ENCODE measurements at places on chromosomes 5 and 9. TPM values are rescaled to one million over a fixed set of nuclear protein-coding genes. Genes with fewer than 3 reads are reported as not detected.

GRCh38 chr5:174110310-174110709 lies 64.8 kb downstream of the NSG2 start:
- H3K36me3 ChIP-seq = no peaks in the 10 kb centered on the region
- no peak overlapping the region for H3K4me3 ChIP-seq
- no peaks in the 10 kb centered on the region for H3K27me3 ChIP-seq

GRCh38 chr5:140570488-140570887 lies 5.9 kb downstream of the SLC35A4 start:
- H3K27ac ChIP-seq = no peak overlapping the region
- no peaks in the 10 kb centered on the region for H3K27me3 ChIP-seq
- no peak for DNase-seq
- no peaks in the 10 kb centered on the region for H3K36me3 ChIP-seq
- H3K4me1 ChIP-seq = peaks cover 6% of the 10 kb centered on the region
- H3K4me3 ChIP-seq = no peak overlapping the region

GRCh38 chr9:122900791-122901190 lies 4.4 kb downstream of the RC3H2 start:
- H3K36me3 ChIP-seq = no peaks in the 10 kb centered on the region
- no peak for DNase-seq
- H3K27me3 ChIP-seq = no peaks in the 10 kb centered on the region
- H3K4me1 ChIP-seq = peaks cover 4% of the 10 kb centered on the region

DNA sequence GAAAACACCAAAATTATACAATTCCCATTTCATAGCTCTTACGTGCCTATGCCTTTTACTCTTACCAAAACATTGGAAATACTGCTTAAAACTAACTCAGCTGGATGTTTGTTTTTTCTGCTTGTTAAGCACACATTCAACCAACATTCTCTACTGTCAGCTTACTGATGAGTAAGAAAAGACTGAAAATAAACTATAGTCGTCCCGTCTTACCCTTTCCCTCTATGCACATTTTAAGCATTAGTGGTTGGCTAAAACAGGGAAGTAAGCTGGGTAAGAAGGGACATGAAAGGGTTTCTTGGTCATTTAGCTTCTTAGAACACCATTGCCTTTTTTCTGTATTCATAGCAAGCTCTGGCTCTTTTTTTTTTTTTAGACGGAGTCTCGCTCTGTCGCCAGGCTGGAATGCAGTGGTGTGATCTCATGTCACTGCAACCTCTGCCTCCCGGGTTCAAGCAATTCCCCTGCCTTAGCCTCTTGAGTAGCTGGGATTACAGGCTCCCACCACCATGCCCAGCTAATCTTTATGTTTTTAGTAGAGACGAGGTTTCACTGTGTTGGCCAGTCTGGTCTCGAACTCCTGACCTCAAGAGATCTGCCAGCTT lies 232.1 kb upstream of the PCSK5 start:
- H3K4me1 ChIP-seq = no peaks in the 10 kb centered on the region
- no peaks in the 10 kb centered on the region for H3K27me3 ChIP-seq
- no peak overlapping the region for H3K4me3 ChIP-seq
- no peaks in the 10 kb centered on the region for H3K36me3 ChIP-seq
- no peak overlapping the region for H3K27ac ChIP-seq

DNA sequence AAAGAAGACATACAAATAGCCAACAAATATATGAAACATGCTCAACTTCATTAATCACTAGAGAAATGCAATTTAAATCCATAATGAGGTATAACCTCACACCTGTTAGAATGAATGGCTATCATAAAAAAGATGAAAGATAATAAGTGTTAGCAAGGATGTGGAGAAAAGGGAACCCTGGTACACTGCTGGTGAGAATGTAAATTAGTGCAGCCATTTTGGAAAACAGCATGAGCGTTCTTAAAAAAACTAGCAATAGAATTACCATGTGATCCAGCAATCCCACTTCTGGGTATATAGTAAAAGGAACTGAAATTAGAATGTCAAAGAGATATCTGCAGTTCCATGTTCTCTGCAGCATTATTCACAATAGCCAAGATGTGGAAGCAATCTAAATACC lies 64.2 kb upstream of the CEP78 start:
- H3K4me3 ChIP-seq = no peak overlapping the region
- H3K36me3 ChIP-seq = no peaks in the 10 kb centered on the region
- no peaks in the 10 kb centered on the region for H3K4me1 ChIP-seq

GRCh38 chr5:78058625-78059024 lies 235.9 kb downstream of the AP3B1 start:
- no peak for DNase-seq
- no peak overlapping the region for H3K27ac ChIP-seq

DNA sequence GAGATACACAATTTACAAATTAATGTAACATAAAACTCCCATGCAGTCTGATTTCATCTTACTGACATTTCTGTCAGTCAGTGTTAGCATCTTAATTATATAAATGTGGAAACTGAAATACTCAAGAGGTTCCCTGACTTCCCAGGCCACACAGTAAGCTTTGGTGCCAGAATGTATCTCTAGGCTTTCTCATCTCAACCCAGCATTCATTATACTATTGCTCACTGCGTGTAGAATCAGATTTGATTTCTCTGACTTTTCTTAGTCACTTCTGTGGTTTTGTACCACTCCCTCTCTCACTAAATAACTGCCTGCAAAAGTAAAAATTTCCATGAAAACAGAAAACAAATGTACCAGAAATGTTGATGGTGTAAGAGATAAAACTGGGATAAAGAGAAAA lies 31.7 kb upstream of the CDKN2B start:
- no peaks in the 10 kb centered on the region for H3K36me3 ChIP-seq
- no peak overlapping the region for H3K27ac ChIP-seq
- no peak overlapping the region for H3K4me3 ChIP-seq
- H3K4me1 ChIP-seq = no peaks in the 10 kb centered on the region
- no peaks in the 10 kb centered on the region for H3K27me3 ChIP-seq

GRCh38 chr9:109452761-109453160 lies 45.3 kb downstream of the PTPN3 start:
- H3K4me1 ChIP-seq = no peaks in the 10 kb centered on the region
- DNase-seq = no peak
- H3K4me3 ChIP-seq = no peak overlapping the region
- H3K36me3 ChIP-seq = no peaks in the 10 kb centered on the region
- no peaks in the 10 kb centered on the region for H3K27me3 ChIP-seq

DNA sequence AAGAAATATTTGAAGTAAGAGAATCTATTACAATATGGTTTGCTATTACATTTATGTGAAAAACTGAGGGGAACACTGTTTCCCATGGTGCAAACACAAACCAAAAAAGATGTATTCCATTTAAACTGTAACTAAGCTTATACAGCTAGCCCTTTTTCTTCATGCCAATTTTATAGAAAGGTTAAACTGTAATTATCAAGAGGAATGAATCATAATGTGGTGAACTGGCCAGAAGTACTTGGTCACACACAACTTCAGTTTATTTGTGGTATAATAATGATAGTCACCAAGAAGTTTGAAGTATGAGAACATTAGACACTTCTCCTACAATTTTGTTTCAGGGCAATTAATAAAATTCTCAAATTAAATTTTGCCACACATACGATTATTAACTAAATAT lies 177.9 kb downstream of the XRCC4 start:
- no peak overlapping the region for H3K27ac ChIP-seq
- no peak for DNase-seq
- H3K4me1 ChIP-seq = no peaks in the 10 kb centered on the region
- H3K4me3 ChIP-seq = no peak overlapping the region

- no peaks in the 10 kb centered on the region for H3K4me1 ChIP-seq
- H3K27ac ChIP-seq = no peak overlapping the region
- DNase-seq = no peak
- no peak overlapping the region for H3K4me3 ChIP-seq
- no peaks in the 10 kb centered on the region for H3K27me3 ChIP-seq
These were observed 19.6 kb upstream of the HRH2 start for GRCh38 chr5:175638305-175638704.

- H3K36me3 ChIP-seq = no peaks in the 10 kb centered on the region
- no peak for DNase-seq
- H3K27me3 ChIP-seq = no peaks in the 10 kb centered on the region
- no peak overlapping the region for H3K4me3 ChIP-seq
- no peak overlapping the region for H3K27ac ChIP-seq
- no peaks in the 10 kb centered on the region for H3K4me1 ChIP-seq
These were observed 68.4 kb downstream of the ENTREP1 start for GRCh38 chr9:69393425-69393824.

GRCh38 chr9:137804908-137805630 lies 72.5 kb upstream of the CACNA1B start:
- H3K4me3 ChIP-seq = no peak overlapping the region
- no peaks in the 10 kb centered on the region for H3K36me3 ChIP-seq
- H3K27ac ChIP-seq = no peak overlapping the region
- no peaks in the 10 kb centered on the region for H3K27me3 ChIP-seq
- DNase-seq = no peak

DNA sequence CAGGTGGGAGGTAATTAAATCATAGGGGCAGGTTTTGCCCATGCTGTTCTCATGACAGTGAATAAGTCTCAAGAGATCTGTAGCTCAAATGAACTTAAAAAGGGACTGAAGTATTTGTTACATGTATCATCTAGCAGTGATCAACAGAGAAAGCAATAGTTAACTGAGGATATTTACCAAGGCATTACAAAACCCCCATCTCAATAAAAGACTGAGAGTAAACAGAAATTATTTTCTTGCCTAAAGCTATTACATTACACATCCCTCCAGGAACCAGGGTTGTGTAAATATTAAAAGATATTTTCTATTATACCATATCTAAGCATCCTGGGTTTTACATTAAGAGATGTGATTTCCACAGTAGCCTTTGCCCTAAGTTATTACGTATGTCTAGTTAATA lies 169.9 kb downstream of the CTNND2 start:
- no peak overlapping the region for H3K4me3 ChIP-seq
- H3K36me3 ChIP-seq = no peaks in the 10 kb centered on the region
- H3K27me3 ChIP-seq = no peaks in the 10 kb centered on the region

DNA sequence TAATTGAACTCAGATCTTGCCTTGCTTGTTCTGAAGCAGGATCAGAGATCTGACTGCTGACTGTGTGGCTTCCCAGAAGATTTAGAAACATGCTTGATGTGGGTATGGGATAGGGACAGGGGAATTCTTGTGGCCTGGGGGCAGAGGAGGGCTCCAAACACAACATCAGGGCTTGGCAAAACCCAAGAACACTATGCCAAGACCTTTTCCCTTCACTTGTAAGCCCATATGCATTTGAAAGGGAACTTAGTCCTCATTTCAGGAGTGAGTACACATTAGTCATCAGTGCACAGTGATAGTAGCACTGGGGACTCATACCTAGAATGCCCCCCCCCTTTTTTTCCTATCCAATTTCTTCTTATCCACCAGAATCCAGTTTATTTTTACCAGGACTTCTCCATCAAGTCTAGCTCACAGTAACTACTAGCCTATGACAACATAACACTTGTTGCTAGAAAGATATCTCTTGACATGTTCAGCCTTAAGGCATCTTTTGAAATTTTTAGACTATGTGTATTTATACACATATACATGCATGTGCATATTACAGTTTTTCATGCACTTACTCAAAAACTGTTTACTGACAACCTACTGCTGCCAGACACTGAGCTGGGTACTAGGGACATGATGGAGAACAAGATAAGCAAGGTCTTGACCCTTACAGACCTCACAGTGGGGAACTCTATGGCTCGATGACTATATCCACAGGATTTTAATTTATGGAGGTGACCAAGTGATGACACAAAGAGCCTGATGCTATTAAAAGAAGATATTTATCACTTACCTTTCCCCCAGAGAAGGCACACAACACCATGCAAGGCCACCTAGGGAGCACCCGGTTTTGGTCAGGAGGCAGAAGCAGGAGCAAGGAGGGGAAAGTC lies 158.3 kb upstream of the MAP3K1 start:
- no peaks in the 10 kb centered on the region for H3K27me3 ChIP-seq
- DNase-seq = no peak
- H3K4me3 ChIP-seq = no peak overlapping the region
- H3K4me1 ChIP-seq = no peaks in the 10 kb centered on the region
- H3K36me3 ChIP-seq = no peaks in the 10 kb centered on the region
- H3K27ac ChIP-seq = no peak overlapping the region

DNA sequence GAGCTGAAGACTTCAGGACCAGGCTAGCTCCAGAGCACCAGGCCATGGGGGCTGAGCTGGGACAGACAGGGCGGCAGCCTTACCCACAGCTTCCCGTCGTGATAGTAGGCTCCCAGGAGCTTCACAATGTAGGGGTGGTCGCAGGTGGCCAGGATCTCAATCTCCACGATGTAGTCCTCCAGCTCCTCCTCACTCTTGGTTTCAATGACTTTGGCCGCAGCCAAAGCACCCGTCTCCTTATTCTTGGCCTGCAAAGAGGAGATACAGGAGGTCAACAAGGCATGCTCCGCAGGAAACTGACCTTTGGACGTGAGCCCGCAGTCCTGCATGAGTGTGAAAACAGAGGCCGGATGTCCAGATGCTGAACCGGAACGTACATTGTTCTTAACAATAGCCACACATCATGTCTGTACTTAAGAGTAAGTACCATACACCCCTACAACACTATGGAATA lies 31.5 kb downstream of the STK10 start:
- no peak for DNase-seq
- H3K27ac ChIP-seq = no peak overlapping the region
- H3K27me3 ChIP-seq = no peaks in the 10 kb centered on the region
- no peaks in the 10 kb centered on the region for H3K4me1 ChIP-seq
- no peaks in the 10 kb centered on the region for H3K36me3 ChIP-seq

The EQTN gene
- total RNA-seq = 2.8 TPM

The PHF24 gene
- 1.5 TPM for total RNA-seq

The ACTBL2 gene
- total RNA-seq = not detected

The CDKN2A gene
- total RNA-seq = not detected

The KDM3B gene
- total RNA-seq = 21.8 TPM
